ENCODE measurements at places on chromosomes 7 and 10. TPM values are rescaled to one million over a fixed set of nuclear protein-coding genes. Genes with fewer than 3 reads are reported as not detected.

The DNAH11 gene
- total RNA-seq: 0.05 TPM

The HOXA3 gene
- total RNA-seq: 4.2 TPM

DNA sequence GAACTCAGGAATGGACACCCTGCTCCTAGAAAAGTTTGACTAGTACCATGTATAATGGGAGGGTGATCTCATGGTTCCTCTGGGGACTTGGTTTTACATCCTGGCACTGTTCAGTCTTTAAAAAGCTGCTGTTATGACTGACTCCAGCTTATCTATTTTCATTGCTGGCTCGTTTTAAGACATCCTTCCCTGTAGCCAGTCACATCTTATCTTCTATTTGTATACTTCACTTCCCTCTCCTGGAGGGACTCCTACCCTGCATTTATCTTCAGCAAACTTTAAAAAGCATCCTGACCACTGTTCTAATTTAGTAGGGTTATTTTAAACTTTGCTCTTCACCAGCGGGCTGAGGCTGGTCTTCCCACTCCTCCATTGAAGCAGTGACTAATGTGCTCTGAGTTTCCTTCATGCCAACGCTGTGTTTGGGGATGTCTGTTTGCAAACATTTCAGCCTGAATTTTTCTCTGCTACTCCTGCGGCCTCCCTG lies 72.9 kb upstream of the ARMC3 start:
- DNase-seq: no peak

DNA sequence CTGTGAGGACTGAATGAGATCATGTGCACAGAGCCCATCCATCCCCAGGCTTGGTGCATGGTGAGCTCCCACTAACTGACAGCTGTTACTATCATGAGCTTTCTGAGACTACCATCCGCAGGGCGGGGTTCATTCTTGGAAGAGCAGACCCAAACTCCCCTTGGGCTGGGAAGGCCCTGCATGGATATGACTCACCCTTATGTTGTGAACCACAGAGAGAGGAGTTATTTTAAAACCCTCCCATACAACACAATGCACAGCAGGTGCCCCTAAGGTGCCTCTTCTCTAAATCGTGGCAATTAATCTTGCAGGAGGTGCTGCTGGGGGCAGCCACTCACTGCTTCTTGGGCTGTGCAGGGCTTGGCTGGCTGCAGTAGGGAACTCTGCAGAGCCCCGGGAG lies 219.1 kb downstream of the GFRA1 start:
- DNase-seq: peak; percentile 5

DNA sequence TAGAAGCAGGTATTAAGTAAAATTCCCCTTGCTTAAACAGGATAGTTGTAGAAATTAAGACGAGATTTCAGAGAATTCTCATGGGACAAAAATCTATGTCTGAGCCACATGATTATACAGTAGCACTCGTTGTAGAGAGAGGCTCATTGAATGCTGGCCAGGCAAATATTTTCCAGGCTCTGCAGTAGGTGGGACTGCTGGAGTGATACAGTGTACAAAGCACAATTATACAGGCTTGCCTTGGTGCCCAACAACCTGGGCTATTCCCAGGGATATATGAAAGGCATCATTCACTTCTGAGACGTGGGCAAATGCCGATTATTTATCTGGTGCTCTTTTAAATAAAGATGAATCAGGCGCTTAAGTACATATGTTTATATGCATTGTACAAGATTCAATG lies 380.6 kb downstream of the PHTF2 start:
- no peak for DNase-seq

- peak; percentile 57 for DNase-seq
Observed at GRCh38 chr7:119197877-119198527, 973.5 kb downstream of the ANKRD7 start.

- DNase-seq: no peak
Observed at GRCh38 chr10:2121929-2122328, 384.6 kb upstream of the ADARB2 start.

GRCh38 chr10:113273181-113274163 lies 279.4 kb upstream of the HABP2 start:
- no peak for DNase-seq

DNA sequence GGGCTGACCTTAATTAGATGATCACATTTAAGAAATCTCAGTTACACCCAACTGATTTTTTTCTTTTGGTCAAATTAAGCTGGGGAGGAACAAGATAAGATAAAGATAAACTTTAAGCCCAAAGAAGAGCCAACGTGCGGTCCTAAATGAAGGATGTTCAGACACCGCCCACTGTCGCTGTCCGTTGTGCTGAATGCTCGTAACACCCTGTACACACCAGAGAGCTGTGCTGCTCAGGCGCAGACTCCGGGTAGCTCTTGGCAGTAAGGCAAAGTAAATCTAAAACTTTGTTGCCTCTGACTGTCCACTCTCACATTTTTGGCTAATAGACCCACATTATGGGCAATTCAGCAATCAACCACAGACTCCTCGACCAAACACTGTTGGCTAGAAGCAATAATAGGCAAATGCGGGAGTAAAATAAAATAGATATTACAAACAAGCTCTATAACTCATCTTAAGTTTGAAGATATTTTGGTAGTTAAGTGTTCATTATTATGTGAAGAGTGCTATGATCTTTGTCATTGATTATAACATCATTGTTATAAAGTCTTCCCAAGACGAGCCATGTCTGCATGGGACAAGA lies 57.1 kb downstream of the PLPP4 start:
- peak; percentile 47 for DNase-seq

The NEBL gene
- 3.3 TPM for total RNA-seq

The SNCG gene
- 5.2 TPM for total RNA-seq

The OR2A42 gene
- 0.15 TPM for total RNA-seq

DNA sequence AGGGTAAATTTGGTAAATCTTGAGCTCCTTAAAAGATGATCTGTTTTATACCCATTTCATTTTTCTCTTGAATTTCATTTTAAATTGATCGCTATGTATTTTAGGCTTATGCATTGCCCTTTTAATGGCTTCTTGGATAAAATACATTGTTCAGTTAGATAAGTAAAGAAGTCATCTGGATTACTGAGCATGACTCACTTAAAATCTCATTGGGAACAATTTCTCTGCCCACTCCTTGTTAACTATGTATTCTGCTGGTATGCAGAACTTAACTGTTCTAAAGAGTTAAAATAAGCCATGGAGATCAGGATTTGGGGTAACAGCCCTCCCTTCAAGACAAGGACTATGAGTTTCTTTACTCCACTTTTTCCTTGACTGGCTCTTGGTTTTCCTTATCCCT lies 134.2 kb downstream of the SND1 start:
- peak; percentile 37 for DNase-seq

The SPDYE1 gene
- not detected for total RNA-seq

- DNase-seq: peak; percentile 13
Observed at GRCh38 chr10:31650010-31650409, 278.6 kb downstream of the ARHGAP12 start.

DNA sequence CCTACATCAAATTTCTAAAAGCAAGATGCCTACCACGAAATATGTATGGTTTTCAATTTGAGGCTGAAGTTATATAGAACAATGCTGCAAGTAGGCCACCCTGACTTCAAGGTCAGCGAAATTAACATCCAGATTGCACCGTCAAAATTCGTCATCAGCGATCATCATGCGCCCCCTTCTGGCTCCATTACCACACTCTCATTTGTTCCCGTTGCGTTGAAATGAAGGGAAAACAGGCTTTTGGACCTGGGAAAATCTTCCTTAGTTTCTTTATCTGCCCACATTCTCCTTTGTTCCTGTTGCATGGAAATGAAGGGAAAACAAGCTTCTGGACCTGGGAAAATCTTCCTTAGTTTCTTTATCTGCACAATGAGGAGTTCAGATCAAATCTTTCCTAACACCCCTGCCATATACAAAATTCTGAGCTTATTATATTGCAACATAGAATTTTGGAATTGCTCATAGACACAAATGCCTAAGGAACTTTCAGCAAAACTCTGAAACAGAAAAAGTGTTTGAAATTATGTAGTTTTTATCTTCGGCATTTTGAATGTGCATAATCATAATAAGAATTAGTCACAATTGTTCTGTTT lies 98.2 kb upstream of the PRKCQ start:
- DNase-seq: peak; percentile 45

DNA sequence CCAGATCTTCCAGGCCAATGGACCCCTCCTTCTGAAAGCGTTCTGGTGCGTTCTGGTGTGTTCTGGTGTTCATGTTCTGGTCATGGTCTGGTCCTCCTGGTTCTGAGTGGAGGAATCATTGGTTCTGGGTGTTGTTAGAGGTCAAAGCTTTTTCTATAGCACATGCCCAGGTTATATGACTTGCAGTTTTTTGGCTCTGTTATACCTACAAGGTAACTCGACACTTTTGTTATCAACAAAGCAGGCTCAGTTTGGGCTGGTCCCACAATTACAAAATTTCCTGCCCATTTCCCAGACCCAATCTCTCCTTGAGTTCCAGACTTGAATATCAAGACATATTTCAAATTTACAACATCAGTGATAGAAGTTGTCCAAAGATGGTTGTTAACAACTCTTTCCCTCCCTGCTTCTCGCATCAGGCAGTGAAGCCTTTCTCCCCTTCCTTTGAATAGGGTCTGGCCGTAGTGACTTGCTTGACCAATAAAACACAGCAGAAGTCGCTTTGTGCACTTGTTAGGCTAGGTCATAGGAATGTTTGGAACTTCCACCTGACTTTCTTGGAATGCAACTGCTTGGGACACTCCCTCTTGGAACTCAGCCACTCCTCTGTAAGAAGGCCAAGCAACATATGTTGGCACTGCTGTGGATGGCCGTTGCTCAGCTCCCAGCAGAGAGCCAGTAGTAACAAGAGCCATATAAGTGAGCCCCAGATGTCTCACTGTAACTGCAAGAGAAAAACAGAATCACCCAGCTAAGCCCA lies 83.1 kb upstream of the STEAP1B start:
- peak; percentile 100 for DNase-seq

The CPA1 gene
- not detected for total RNA-seq

The ENKUR gene
- 1.4 TPM for total RNA-seq

DNA sequence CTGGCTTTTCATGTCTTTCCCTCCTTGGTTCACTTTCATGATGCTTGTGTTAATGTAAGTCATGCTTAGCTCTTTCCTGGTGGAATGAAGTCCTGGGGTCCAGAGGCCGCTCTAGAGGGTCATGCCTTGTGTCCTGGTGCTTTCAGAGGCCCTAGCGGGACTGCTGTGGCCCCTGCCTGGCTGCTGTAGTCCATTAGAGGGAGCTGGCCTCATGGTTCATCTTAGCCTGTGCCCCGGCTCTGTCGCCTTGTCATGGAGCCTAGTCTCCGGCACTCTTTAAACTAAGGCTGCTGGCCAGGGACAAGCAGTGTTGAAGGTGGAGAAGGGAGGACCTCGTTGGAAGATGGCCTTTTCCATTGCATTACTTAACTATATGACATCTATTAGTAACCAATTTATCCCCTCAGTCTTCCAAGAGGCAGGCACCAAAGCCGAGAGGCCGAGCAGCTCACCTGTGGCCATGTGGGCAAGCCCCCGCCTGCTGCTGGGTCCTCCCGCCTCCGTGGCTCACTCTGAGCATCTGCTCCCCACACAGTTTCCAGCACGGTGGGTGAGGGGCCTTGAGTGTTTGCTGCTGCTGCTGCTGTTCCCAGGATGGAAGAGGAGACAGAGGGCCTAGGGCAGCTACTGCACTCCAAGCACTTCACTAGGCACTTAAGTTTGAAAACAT lies 5.0 kb upstream of the NDUFB2 start:
- no peak for DNase-seq

The ANKRD1 gene
- total RNA-seq: 123 TPM

DNA sequence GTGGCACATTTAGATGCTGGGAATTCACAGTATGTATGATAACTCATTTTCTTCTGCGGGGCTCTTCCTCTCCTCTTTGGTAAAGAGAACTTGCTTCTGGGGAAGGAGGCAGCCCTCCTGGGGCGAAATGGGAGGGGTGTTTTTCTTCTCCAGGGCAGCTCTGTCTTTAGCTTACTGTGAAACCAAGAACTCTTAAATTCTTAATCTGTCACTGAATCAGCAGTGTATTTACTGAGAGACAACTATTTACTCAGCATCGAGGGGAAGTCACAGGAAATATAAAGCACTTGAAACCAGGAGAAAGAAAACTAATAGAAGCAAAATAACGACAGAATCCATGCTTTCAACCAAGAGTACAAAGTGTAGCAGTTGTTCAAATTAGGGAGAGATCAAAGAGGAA lies 158.2 kb upstream of the AGK start:
- DNase-seq: no peak

GRCh38 chr7:155231241-155231800 lies 66.4 kb upstream of the INSIG1 start:
- DNase-seq: no peak

GRCh38 chr10:32687116-32687515 lies 241.2 kb downstream of the CCDC7 start:
- no peak for DNase-seq

GRCh38 chr7:148687555-148687954 lies 11.1 kb upstream of the CUL1 start:
- no peak for DNase-seq

The PNLIPRP1 gene
- total RNA-seq: not detected

DNA sequence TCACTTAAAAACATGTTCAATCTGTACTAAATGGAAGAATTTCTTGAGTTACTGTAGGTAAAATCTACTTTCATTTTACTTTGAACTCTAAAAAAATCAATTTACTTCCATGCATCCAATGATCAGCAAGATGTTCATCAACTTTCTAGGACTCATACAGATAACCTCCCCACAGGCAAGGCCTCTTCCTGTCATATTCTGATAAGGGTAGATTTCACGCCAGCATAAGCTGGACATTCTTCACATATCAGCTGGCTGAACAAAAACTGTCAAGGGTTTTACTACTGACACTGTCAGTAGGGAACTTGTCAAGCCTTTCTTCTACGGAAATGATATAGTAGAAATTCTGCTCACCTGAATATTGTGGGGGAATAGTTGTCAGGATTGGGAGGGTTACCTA lies 244.9 kb downstream of the THSD7A start:
- no peak for DNase-seq

The DKK1 gene
- total RNA-seq: 2.7 TPM

DNA sequence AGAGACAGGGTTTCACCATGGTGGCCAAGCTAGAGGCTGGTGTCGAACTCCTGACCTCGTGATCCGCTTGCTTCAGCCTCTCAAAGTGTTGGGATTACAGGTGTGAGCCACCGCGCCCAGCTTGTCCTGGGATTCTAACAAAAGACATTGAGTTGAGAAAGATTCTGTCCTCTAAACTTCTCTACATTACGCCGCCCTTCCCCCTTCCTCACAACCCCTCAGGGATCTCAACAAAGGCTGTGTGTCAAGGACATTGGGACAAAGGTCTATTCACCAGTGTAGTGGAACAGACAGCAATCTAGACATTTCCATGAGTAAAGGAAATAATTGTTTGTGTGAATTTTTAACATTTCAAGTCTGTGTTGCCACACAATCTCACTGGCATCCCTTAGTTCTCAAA lies 68.8 kb upstream of the KIF5B start:
- DNase-seq: no peak

The TCTN3 gene
- total RNA-seq: 48.1 TPM

GRCh38 chr10:77892021-77892739 lies 34.4 kb downstream of the DLG5 start:
- peak; percentile 58 for DNase-seq

- DNase-seq: peak; percentile 78
Observed at GRCh38 chr7:113118074-113118959, at the start of gene SMIM30. TSS of gene SMIM30 (minus strand) at chr7:113118554. CDS start at chr7:113117578, 976 bp downstream.

DNA sequence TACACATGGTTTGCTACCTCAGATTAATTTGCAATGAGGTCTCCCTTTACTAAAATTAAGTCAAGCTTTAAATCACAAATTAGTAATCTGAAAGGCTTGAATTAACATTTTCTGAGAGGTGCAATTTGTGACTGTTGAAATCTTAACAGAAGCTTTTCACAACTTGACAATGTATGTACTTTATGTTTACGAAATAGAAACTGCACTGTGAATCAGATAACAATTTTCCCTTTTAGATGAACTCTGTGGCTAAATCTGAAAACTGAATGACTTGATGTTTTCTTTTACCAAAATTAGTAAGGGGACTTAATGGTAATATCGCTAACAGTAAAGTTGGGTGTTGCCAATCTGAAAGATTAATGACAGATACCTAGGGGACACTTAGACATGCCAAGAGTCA lies 197.6 kb downstream of the RAPGEF5 start:
- DNase-seq: no peak

Measured in renal cortical epithelial cell (primary cell).